GM20000 (cell line): ENCODE measurements at places on chromosomes 2 and 18.

GRCh38 chr2:175837046-175837445 lies 165.0 kb downstream of the LNPK start:
- no peak for DNase-seq

DNA sequence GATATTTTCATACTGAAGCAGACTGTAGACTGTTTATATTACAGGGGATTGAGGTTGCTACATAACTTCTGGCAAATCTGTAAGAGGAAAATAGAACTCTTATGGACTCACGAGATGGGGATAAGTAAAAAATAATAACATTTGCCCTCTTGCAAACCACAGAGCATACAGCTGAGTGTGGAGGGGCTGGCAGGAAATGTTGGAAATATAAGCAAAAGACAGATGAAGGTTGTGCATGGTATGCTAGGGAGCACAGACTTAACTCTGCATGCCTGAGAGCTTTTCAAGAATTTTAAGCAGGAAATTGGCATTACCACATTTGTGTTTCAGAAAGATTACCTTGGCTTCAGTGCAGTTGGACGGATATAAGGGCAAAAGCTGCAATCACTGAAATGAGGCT lies 411.1 kb downstream of the RAD51AP2 start:
- DNase-seq, result no peak

DNA sequence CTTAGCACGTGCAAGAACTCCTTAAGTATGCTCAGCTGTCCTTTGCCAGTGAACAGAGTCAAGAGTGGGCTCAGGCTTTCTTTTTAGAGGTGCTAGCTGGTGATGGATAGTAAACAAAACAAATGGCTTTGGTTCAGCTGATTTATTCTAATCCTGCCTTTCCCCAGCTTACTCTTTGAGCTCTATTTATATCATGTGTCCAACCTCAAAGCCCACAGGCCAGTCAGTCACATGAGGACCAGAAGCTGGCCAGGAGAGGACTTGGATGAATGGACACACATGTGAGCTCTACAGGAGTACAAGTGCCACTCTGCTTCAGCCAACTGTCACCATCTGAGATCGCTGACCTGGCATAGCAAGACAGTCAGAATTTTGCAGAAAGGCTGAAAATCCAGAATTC lies 59.4 kb downstream of the STK39 start:
- no peak for DNase-seq

DNA sequence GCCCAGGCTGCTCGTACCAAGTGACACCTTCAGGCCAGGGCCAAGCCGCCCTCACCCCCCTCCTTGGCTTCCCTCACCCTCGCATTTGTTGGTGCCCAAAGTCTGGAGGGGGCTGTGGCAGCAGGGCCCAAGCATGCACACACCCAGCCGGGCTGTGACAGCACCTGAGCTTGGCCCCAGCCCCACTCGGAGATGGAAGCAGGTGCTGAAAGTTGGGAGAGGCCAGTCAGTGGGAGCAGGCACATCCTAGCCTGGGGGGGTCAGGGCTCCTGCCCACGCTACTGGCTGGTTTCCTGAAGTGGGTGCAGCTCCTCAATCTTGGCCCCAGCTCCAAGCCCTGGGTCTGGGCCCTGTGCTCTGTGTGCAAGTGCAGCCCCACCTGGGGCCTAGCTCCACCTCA lies 228.0 kb downstream of the RDH14 start:
- no peak for DNase-seq

- peak; percentile 41 for DNase-seq
These were observed 84.7 kb upstream of the NEDD4L start for GRCh38 chr18:57959278-57959677.

DNA sequence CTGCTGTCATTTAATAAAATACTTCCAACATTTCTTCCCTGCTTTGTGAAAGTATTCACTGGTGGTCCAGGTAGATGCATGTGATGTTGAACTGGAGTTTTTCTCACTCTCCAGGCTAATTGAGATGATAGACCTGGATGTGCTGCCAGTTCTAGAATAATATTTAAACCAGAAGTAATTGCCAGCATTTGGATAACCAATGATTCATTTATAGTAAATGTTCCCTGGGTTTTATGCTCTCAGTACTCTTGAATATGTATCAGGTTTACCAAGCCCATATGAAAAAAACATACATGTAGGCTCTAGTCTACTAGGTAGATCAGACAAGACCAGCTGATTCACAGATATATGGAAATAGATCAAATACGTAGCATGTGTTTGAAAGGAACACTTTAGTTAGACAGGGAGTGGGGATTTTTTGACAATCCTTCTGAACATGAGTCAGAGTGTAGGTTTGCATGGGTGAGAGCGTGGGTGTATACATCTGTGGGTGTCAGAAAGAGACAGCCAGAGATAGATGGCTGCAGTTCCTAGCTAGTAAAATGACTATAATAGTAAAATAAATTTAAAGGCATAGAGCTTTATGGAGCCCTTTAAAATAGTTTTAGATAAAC lies 115.1 kb downstream of the NAB1 start:
- peak; percentile 51 for DNase-seq

DNA sequence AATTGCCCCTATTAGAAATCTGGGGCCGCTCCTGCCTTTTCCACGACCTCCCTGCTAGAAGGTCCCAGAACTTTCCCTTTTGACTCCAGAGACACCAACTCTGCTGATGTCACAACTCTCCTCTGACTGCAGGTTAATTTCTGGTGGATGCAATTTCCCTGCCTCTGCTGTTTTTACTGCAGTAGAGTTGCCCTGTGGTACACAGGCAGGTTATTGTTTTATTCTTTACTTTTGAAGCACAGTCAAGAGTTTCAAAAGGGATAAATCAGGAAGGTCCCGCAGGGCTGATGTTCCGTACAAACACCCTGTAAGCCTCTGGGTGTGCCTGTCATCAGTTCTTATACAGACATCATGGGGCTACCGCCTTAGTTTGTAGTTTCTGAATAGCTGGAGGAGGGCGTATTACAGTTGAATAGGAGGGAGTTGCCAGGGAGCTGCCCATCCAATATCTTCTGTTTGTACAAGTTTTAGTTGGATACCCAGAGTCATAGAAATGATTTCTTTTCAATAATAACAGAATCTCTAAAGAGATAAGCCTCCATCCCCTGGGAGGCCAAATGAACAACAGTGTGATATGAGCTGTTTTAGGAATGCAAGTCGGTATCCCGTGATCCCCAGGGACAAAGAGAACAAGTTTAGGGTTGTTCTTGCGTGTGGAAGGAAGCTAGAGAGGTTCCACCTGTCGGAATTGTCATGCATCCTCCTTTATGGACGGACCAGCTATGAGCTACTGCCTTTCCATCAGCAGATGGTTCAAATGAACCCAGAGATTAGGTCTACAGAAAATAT lies 108.4 kb upstream of the COPS8 start:
- no peak for DNase-seq

DNA sequence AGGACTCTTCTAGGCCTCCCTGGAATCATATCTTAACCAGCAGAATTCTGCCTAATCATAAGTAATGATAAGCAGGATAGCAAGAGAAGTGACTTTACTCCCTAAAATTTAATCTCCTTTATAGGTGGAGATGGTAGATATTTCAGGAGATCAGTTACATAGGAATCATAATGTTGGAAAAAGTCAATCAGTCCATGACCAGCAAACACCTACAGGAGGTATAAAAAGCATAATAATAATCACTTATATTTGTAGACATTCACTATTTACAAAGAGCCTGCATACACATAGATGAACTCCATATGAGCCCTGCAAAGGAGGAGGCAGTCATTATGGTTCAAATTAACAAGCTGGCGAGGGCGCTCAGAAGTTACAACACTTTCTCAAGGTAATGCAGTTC lies 2.5 kb downstream of the GALNT5 start:
- DNase-seq, result no peak

DNA sequence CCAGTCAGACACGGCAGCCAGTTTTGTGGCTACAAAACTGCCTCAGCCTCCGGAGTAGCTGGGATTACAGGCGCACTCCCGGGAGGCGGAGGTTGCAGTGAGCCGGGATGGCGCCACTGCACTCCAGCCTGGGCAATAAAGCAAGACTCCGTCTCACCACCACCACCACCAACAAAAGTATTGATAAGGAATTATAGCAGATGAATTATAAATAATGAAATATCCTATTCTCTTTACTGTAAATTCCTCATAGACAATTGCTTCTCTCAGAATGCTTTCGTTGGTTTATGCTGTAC lies 1.4 kb upstream of the FAM161A start:
- DNase-seq, result no peak

GRCh38 chr2:8162552-8162951 lies 519.3 kb upstream of the ID2 start:
- no peak for DNase-seq

GRCh38 chr18:54924948-54925347 lies 34.3 kb downstream of the CCDC68 start:
- no peak for DNase-seq

DNA sequence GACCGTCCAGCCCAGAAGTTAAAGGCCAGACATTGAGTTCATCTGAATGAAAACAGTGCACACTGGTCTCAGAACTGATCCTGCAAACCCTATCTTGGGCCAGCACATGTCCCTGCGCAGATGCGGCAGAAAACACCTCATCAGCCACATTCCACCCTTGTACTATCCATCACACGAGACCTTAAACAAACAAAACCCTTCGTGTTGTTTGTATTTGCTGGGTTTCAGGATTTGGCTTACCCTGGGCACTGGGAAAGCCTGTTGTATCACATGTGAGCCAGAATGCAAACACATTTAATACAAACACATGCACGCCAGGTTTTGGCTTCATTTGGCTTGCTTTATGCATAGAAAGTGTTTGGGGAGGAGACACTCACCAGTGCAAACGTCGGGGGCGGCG lies 12.5 kb downstream of the WIPF1 start:
- no peak for DNase-seq

GRCh38 chr2:216664593-216665034 lies 30.7 kb downstream of the IGFBP5 start:
- no peak for DNase-seq

DNA sequence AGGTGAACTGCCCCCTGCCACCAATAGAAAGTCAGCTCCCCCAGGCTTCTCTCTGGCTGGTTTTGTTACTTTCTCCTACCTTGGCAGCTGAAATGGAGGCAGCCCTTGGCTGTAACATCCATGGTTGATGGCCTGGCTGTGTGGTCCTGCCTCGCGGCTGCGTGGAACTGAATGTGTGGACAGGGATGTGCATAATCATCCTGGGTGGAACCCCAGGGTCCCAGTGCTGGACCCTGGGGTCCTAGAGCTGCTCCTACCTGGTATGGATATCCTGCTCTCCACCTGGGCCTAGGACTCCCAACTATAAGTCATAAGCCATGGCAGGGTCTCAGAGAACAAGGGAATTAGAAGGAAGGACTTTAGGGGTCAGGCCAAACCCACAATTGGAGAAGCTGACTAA lies 93.5 kb downstream of the CAPN13 start:
- no peak for DNase-seq

GRCh38 chr2:135023886-135024485 lies 23.3 kb downstream of the MAP3K19 start:
- no peak for DNase-seq

GRCh38 chr18:63233334-63233733 lies 86.2 kb downstream of the BCL2 start:
- no peak for DNase-seq

DNA sequence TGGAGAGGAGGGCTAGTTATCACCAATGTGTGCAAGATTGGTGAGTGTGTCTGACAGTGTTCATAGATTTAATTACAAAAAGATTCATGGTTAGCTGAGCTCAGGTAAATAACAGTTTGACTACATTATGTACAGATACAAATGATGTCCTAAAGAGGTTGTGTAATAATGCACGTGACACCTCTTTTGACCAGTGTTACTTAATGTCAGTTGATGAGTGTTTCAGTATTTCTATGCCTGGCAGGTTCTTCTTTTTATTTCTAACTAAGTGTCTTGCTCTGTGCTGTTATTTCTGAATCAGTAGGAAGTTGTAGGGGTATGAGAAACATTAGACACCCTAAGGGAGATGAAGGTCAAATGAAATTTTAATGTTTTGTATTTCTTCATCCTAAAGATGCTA lies 7.9 kb upstream of the INHBB start:
- DNase-seq, result no peak

DNA sequence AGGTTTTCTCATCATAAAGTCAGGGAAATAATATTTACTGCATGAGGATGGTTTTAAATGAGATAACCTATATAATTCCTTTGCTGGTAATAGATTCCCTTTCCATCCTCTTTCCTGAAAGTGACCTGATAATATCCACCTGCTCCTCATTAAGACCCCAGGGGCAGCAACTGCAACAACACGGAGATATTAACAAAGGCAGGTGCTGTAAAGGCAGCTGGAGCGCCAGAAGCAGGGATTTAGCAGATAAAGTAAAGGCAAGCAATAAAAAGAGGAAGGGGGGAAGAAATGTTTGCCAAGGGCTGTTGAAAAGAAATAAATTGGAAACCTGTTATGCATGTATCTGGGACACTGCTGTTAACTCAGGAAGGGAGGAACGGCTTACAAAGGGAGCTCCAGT lies 472.6 kb upstream of the KLHL29 start:
- no peak for DNase-seq

GRCh38 chr2:78202986-78203670 lies 681.0 kb upstream of the LRRTM4 start:
- DNase-seq, result no peak

DNA sequence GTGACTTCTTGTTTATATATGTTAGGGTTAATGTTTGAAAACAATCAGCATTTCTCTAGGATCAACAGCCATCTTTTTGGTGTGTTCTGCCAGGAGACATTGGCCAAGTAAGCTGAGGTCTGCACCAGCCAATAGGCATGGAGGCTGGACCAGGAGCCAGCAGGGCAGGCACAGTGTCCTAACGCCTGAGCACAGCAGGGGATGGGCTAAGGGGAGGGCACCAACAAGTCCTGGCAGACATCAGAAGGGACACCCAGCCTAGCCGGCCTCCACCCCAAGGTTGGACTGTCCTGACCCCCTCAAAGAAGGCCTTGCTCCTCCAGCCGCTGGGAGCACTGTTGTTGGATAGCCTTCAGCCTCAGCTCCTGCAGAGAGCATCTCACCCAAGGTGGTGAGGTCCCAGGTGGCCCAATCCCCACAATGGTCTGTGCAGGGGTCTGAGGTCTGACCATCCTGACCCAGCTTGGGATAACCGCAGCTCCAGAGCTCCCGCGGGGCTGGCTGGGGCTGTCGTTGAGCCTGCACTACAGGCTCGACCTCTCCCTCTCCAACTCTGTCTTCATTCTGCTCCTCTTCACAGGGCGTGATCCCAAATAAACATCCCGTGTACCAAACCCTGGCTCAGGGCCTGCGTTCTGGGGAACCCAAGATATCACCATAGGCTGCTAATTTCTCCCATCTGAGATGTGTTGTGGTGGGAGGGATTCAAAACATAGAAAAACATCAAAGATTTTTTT lies 8.1 kb downstream of the TEX44 start:
- no peak for DNase-seq

- DNase-seq, result no peak
These were observed 121.7 kb upstream of the B3GNT2 start for GRCh38 chr2:62074233-62074632.

- DNase-seq, result no peak
These were observed 502.3 kb downstream of the PID1 start for GRCh38 chr2:228768818-228769217.
